ENCODE measurements at places on chromosomes 1 and 21. TPM values are rescaled to one million over a fixed set of nuclear protein-coding genes. Genes with fewer than 3 reads are reported as not detected.

GRCh38 chr21:43632373-43632905 lies 26.8 kb downstream of the HSF2BP start:
- no peaks in the 10 kb centered on the region for H3K36me3 ChIP-seq
- no peak overlapping the region for H3K27ac ChIP-seq
- H3K27me3 ChIP-seq: no peaks in the 10 kb centered on the region
- H3K4me3 ChIP-seq: no peak overlapping the region
- no peak for DNase-seq

DNA sequence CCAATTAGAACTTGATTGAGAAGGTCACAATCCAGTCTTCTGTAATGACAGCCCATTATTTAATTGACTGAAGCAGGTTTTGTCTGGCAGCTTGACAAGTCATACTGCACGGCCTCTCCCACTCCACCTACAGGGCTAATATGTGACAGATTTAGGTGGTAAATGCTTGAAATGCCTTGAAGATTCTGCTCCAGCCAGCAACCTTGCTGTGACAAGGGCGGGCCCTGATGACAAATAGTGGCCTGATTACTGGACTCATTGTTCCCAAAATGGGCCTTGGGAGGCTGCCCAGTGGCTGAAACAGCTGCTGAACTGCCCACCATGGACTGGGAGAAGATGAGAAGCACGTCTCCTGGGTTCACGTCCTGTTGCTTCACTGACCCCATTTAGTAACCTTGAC lies 30.0 kb upstream of the CRNN start:
- H3K4me3 ChIP-seq: no peak overlapping the region
- DNase-seq: no peak
- no peaks in the 10 kb centered on the region for H3K36me3 ChIP-seq

DNA sequence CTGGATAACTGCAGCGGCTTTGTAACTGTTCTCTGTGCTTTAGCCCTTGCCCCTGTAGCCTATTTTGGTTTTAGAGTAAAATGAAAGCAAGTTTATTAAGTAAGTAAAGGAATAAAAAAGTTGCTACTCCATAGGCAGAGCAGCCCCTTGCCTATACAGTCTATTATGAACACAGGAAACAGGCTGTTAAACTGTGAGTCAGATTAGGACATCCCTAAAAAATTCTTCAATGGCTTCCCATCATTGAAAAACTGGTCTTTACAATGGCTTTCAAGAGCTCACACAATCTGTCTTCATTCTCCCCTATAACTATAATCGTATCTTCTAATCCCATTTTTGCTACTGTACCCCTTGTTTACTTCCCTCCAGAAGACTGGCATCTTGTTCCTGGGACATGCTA lies 43.0 kb downstream of the ATG4C start:
- no peak for DNase-seq

GRCh38 chr1:19122668-19123067 lies 87.4 kb downstream of the UBR4 start:
- no peaks in the 10 kb centered on the region for H3K27me3 ChIP-seq
- H3K4me3 ChIP-seq: no peak overlapping the region
- H3K36me3 ChIP-seq: peaks cover 30% of the 10 kb centered on the region
- peak; percentile 65 for DNase-seq
- H3K4me1 ChIP-seq: no peaks in the 10 kb centered on the region

DNA sequence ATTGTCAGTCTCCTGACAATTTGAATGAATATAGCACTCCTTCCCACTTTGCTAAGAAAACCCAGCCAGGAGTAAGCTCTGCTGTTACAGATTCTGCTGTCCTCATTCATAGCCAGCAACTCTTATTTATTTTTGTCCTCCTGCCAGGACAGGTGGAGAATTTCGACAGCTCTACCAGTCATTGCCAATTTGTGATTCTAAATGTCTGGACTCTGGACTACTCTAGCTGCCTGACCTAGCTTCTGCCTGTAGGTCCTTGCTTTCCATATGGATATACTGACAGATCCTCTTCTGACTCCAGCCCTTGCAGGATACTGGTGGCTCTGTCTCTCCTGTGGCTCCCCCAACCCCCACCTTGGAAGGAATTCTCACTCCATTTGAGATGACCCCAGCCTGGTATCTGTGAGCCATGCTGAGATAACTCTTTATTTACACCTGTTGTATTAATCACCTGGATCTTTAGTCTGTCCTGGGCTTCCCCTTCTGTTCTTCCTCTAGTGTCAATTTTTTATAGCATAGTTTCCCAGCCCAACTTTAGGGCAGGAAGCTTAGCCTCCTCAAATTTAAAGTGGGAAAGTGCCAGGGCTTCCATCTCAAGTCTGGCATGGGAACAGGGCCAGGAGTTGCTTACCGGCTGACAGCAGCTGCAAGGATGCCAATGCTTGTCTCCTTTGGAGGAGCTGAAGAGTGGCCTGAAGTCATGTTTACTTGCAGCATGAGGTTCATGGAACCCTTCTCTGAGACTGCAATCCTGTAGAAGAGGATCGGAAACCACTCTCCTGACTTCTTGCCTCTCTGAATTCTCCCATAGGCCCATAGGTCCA lies 6.7 kb downstream of the PM20D1 start:
- peak; percentile 58 for DNase-seq
- no peak overlapping the region for H3K4me3 ChIP-seq
- no peaks in the 10 kb centered on the region for H3K27me3 ChIP-seq
- H3K27ac ChIP-seq: peak overlapping the region; percentile 50
- no peaks in the 10 kb centered on the region for H3K36me3 ChIP-seq

The SAMSN1 gene
- 1.8 TPM for total RNA-seq

- peaks cover 51% of the 10 kb centered on the region for H3K4me1 ChIP-seq
- no peak overlapping the region for H3K4me3 ChIP-seq
- peak overlapping the region; percentile 14 for H3K27ac ChIP-seq
- no peak for DNase-seq
- no peaks in the 10 kb centered on the region for H3K27me3 ChIP-seq
Observed at GRCh38 chr21:44304011-44304616, 4.3 kb downstream of the PFKL start.

DNA sequence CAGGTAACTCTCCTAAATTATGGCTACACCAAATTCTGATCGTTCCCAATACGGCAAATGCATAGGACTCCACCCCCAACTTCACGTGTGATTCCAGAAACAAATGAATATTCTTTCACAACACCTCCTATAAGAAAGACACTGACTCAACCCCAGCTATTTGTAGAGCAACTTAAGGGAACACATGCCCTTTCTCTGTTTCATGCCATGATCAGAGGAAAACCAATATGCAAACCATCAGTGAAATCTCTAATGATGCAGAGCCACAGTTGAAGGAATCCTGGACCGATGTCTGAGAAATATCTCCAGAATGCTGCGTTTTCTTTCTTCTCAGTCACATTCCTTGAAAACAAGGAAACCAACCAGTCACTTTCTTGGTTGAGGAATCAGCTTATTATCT lies 164.2 kb upstream of the PTBP2 start:
- H3K4me3 ChIP-seq: no peak overlapping the region
- H3K4me1 ChIP-seq: no peaks in the 10 kb centered on the region
- H3K27me3 ChIP-seq: no peaks in the 10 kb centered on the region

GRCh38 chr1:83631851-83632250 lies 367.1 kb downstream of the TTLL7 start:
- no peaks in the 10 kb centered on the region for H3K4me1 ChIP-seq
- no peaks in the 10 kb centered on the region for H3K36me3 ChIP-seq
- H3K4me3 ChIP-seq: no peak overlapping the region
- H3K27ac ChIP-seq: no peak overlapping the region

The PLA2G2F gene
- not detected for total RNA-seq

DNA sequence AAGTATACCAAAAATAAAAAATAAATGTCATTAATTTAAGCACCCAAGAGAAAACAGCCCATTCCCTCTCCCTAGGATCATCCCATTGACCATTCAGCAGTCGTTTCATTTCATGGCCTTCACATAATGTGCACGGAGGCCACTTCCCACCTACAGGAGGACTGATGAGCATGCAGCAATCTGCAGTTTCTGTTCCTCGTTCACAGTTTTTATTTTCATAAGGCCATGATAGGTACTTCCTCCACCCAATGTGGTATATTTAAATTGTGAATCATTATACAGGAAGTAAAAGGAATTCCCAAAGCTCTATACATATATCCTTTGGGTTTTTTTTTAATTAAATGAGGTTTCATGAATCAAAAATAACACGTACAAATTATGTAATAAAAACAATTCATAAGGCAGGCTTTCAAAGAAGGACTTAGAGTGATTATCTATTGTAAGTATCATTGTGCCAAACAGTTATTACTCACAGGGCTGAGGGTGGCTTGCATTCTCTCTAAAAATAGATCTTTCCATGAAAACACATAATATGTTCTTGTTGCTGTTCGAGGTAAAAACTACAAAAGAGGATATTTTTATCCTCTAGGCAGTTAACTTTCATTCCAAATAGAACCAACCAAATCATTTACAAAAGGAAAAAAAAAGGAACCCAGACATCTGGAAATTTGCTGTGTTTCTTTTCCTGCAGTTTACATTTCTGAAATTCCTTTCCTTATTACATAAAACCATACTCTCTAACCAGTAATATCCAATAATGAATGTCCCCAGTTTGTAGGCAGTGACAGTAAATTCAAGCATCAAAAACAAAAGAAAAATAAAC lies 27.5 kb upstream of the SLC44A3 start:
- no peaks in the 10 kb centered on the region for H3K36me3 ChIP-seq
- DNase-seq: no peak
- H3K4me1 ChIP-seq: peaks cover 13% of the 10 kb centered on the region
- H3K27ac ChIP-seq: peak overlapping the region; percentile 43
- no peaks in the 10 kb centered on the region for H3K27me3 ChIP-seq

GRCh38 chr1:59331686-59332620 lies 35.1 kb downstream of the FGGY start:
- no peak for DNase-seq
- H3K27ac ChIP-seq: no peak overlapping the region
- H3K4me1 ChIP-seq: no peaks in the 10 kb centered on the region
- H3K36me3 ChIP-seq: no peaks in the 10 kb centered on the region
- no peak overlapping the region for H3K4me3 ChIP-seq

DNA sequence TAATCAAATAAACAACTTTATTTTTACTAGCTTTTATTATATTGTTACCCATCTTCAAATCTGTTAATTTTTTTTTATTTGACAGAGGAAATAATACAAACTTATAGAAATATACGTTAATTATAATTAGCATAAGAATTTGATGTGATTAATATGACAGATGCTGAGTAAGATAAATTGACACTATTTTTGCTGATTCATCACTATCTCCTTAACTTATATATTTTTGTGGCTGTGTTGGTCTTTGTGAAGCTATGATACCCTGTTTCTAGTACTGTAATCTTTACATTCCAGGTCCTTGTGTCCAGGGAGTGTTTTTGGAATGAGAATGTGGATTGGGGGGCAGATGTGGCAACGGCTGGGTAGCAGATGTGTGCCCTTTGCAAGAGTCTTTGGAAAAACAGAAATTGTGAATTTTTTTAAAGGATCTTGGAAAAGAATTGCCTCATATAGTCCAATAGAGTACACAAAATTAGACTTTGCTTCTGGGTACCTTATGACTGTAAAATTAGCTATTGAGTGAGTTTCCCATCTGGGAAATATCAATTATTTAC lies 102.6 kb downstream of the KCNK2 start:
- H3K27ac ChIP-seq: no peak overlapping the region
- no peak for DNase-seq
- H3K4me3 ChIP-seq: no peak overlapping the region
- no peaks in the 10 kb centered on the region for H3K4me1 ChIP-seq
- no peaks in the 10 kb centered on the region for H3K27me3 ChIP-seq
- H3K36me3 ChIP-seq: no peaks in the 10 kb centered on the region

GRCh38 chr1:109757936-109758786 lies 5.6 kb downstream of the EPS8L3 start:
- H3K27me3 ChIP-seq: no peaks in the 10 kb centered on the region
- DNase-seq: no peak
- no peak overlapping the region for H3K27ac ChIP-seq
- no peaks in the 10 kb centered on the region for H3K36me3 ChIP-seq
- H3K4me3 ChIP-seq: no peak overlapping the region

- H3K4me1 ChIP-seq: peaks cover 58% of the 10 kb centered on the region
- no peaks in the 10 kb centered on the region for H3K36me3 ChIP-seq
- no peaks in the 10 kb centered on the region for H3K27me3 ChIP-seq
- H3K4me3 ChIP-seq: no peak overlapping the region
Observed at GRCh38 chr1:2192031-2192995, 2.3 kb downstream of the FAAP20 start.

The MTARC1 gene
- 5.2 TPM for total RNA-seq

- no peaks in the 10 kb centered on the region for H3K36me3 ChIP-seq
- no peaks in the 10 kb centered on the region for H3K27me3 ChIP-seq
- DNase-seq: no peak
- H3K4me1 ChIP-seq: peaks cover 14% of the 10 kb centered on the region
- no peak overlapping the region for H3K4me3 ChIP-seq
- no peak overlapping the region for H3K27ac ChIP-seq
Observed at GRCh38 chr1:14500041-14500440, 98.4 kb upstream of the KAZN start.

- H3K36me3 ChIP-seq: no peaks in the 10 kb centered on the region
- no peak overlapping the region for H3K27ac ChIP-seq
- no peaks in the 10 kb centered on the region for H3K4me1 ChIP-seq
- DNase-seq: no peak
- no peak overlapping the region for H3K4me3 ChIP-seq
Observed at GRCh38 chr1:188155261-188155660, 1326.5 kb downstream of the PLA2G4A start.

GRCh38 chr1:21898326-21899200 lies 38.5 kb downstream of the HSPG2 start:
- no peaks in the 10 kb centered on the region for H3K27me3 ChIP-seq
- H3K36me3 ChIP-seq: peaks cover 3% of the 10 kb centered on the region
- H3K4me3 ChIP-seq: no peak overlapping the region
- DNase-seq: no peak
- H3K27ac ChIP-seq: no peak overlapping the region
- H3K4me1 ChIP-seq: peaks cover 26% of the 10 kb centered on the region

DNA sequence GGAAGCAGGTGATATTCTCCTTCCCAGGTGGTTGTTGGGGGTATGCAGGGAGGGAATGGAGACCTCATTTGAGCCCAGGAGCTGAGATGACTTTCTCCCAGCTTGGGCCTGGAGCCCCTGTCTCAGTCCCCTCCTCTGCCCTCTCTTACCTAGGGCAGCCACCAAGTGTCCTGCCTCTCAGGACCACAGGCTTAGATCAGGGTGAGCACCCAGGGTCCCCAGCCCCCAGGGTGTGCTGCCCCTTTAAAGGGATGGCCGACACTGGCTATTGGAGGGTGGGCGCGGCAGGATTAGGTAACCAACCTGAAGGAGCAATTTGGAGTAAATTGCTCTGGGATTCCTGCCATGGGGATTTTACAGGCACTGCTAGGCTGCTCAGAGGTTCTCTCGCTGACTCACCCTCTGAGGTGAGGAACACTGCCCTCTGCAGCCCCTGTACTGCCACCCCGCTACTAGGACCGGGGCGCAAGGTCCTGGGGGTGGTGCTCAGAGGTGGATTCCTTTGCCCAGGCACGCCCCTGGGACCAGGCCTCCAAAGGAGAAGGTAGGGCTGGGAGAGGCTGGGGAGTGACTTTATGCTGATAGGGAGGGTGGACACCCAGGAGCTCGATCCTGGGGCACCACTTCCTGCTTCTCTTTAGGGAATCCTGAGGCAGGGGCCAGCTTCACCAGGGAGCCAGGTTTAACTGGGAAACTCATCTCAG lies 1.5 kb downstream of the RPS6KA1 start:
- H3K27me3 ChIP-seq: no peaks in the 10 kb centered on the region
- H3K36me3 ChIP-seq: no peaks in the 10 kb centered on the region
- peak overlapping the region; percentile 92 for H3K27ac ChIP-seq
- H3K4me3 ChIP-seq: peak overlapping the region; percentile 67
- peak; percentile 91 for DNase-seq

GRCh38 chr1:53608071-53608470 lies 130.9 kb downstream of the GLIS1 start:
- no peak overlapping the region for H3K4me3 ChIP-seq
- DNase-seq: no peak
- no peaks in the 10 kb centered on the region for H3K36me3 ChIP-seq
- no peaks in the 10 kb centered on the region for H3K4me1 ChIP-seq
- no peak overlapping the region for H3K27ac ChIP-seq
- no peaks in the 10 kb centered on the region for H3K27me3 ChIP-seq

The PDZK1 gene
- 7.8 TPM for total RNA-seq

All from body of pancreas (tissue), 4 donors.